ENCODE measurements at places on chromosomes 1 and 21.

DNA sequence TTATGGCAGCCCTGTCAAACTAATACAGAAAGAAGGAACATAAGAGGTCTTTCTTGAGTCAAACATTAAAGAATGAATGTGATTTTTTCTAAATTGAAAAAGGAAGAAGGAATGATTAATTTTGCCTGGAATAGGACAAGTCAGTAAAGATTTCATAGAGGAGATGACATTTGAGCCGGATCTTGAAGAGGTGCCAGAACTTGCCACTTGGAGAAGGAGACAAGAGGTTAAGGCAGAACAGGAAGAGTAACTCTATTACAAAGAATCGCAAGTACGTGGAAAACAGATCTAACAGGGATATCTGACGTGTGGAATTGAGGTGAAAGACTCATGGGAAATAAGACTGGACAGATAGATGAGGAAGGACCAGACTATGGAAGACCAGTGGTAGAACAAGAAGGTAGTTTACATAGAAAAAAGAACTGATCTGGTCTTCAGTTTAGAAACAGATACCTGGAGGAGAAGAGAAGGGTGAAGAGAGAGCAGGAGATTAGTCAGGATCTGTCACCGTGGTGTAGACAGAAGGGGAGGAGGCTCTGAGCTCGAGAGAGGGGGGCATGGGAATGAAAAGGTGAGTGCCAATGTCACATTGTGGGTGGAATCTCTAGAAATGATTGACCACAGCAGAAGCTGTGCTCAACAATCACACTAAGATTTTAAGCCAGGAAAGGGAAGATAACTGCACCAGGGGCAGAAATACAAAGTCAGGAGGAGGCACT lies 32.5 kb downstream of the RHOU start:
- no peak for DNase-seq

- DNase-seq = no peak
These were observed 83.5 kb upstream of the ZNF281 start for GRCh38 chr1:200493344-200493743.

DNA sequence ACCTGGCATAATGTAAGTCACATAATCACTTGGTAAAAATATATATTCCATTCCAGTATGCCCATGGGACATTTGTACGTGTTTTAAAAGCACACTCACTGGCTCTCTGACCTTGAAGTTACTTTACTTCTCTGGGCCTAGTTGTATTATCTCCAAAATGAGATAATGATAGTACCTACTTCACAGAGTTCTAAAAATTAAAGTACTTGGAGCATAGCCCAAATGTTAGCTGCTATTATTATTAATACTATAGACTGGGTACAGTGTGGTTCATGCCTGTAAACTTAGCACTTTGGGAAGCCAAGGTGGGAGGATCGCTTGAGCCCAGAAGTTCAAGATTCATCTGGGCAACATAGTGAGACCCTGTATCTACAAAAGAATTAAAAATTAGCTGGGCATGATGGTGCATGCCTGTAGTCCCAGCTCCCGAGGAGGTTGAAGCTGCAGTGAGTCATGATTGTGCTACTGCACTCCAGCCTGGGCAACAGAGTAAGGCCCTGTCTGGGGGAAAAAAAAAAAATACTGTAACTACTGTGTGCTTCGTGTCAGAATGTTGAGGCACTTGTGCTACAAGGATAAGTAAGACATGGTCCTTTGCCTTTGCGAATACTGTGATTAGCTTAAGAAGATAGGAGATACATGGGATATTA lies 45.7 kb downstream of the TDRD5 start:
- no peak for DNase-seq

DNA sequence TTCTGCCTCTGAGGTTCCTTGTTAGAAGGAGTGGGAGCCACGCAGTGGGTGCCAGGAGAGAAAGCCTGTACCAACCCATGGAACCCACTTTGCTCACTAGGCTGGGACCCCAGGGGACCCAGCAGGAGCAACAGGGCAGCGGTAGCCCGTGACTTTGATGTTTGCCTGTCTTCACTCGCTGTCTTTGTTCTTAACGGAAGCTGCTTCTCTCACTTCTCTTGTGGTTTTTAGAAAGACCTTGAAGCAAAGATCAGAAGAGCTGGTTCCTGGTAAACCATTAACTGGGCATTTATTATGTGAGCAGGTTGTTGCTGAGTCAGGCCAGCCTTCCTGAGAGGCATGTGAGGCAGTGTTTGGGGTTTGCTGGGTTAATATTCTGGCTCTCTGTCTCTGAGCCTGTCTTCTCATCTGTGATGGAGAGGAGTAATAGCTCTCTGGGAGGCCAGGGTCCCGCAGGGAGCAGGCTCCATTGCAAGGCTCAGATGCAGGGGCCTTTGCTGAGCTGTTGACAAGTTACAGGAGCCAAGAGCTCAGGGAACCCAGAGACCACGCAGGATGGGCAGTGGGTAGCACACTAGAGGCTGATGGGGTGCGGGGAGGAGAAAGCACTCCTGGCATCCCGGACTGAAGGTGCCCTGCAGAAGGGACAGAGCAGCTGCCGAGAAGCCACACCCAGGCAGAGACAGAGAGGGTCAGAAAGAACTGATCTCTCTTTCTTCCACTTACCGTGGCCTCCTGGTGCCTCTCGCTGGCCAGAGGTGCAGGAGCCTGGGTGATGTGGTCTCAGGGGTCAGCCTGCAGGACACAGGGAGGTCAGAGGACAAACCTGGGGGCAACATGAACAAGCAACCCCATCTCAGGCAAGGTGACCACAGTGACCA lies 367.5 kb upstream of the C1orf174 start:
- DNase-seq = no peak

DNA sequence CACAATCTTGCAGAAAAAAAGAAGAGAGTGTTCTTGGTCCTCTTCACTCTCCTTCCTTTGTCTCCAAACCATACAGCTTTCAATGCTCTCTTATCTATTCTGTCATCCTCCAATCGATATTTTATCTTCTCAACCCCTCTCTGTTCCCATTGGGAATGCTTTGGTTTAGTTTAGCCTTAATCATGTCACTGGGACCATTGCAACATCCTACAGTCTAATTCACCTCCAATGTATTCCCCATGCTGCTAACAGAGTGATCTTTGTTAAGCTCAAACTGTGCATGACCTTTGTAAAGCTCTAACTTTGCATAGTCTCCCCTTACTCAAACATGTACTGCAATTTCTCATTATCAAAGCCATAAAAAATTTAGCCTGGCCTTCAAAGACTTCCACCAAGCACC lies 2.9 kb downstream of the MPL start:
- DNase-seq = no peak

GRCh38 chr1:26287033-26287711 lies 7.3 kb downstream of the SH3BGRL3 start:
- DNase-seq = peak; percentile 86

- peak; percentile 71 for DNase-seq
These were observed 21.8 kb downstream of the ATF3 start for GRCh38 chr1:212630158-212630900.

DNA sequence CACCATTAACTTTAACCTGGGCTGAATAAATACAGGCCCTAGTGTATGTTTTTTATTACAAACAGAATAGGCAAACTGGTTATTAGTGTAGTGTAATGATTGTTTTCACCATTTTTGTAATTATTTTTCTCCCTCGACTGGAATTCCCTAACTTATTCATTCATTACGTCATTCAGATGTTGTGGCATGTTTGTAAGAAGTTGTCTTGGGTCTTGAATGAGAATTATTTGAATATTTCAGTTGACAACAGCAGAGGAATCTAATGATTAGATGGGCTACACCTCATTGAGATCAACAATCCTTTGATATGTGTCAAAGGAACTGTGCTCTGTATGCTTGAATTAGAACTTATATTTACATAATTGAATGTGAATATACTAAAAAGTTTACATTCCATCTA lies 12.8 kb downstream of the XCL1 start:
- no peak for DNase-seq

GRCh38 chr1:107622966-107623365 lies 342.0 kb downstream of the VAV3 start:
- no peak for DNase-seq

DNA sequence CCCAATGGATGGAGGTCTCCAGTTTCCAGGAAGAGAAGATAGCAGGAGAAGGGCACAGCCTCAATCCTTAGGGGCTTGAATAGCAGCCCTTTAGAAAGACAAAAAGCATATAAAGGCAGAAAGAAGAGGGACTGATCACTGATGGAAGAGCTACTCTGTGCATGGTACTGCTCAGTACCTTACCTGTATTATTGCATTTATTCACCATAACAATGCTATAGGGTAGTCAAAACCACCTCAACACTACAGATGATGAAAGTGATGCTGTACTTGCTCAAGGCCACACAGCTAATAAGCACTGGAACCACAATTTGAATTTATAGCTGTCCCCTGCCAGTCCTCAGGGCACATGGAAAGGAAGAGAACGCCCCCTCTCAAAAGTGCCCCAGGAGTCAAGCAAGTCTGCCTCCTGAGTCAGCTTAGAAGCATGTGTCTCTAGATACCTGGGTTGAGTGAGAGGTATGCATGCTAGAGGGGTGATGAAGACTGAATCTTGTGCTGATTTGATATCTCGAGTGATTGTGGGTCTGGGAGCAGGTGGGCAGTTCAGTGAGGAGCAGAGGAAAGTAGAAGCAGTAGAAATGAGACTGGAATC lies 13.6 kb downstream of the DDAH1 start:
- no peak for DNase-seq

GRCh38 chr1:22969304-22969709 lies 3.4 kb downstream of the LACTBL1 start:
- DNase-seq = no peak

DNA sequence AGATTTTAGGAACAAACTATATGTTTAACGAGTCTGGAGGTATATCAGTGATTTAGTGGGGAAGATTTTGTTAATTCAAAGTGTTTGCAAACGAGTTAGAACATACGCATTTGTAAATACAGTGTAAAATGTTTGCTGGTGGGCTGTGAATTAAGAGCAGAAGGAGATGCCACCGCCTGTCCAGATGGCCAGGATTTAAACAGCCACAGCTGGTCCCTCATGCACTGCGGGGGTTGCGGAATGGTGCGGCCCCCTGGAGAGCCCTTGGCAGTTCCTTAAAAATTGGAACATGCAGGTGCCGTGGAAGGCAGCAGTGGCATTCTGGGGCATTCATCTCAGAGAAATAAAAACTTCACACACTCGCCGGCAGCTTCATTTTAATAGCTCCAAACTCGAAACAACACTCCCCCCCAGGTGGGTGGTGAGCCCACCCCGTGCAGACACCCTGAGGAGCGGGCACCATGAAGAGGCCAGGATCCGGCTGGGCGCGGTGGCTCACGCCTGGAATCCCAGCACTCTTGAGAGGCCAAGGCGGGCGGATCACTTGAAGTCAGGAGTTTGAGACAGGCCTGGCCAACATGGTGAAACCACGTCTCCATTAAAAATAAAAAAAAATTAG lies 3.5 kb upstream of the C1orf159 start:
- no peak for DNase-seq

DNA sequence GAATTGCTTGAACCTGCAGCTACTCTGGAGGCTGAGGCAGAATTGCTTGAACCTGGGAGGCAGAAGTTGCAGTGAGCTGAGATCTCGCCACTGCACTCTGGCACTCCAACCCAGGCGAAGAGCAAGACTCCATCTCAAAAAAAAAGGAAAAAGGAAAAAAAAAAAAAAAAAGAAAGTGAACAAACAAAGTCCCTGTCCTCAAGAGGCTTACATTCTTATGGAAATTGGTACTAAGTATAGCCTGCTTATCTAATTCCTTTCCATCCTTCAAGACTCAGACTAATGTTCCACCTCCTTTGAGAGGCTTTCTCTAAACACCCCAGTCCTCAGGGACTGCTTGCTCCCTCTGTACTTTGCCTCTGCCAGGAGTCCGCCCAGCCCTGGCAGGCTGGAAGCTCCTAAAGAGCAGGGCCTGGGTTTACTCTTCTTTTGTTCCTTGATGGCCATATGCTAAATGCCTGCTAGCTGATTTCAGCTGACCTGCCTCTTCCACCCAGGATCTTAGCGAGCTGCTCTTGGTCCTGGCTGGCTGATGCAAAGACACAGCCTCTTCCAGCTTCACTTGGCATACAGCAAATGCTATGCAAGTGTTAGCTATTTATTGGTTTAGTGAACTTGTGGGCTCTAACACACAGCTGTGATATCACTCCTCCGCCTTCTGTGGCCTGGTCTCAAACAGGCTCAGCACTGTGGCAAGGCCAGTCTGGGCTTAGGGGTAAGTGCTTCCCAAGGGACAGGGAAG lies 9.8 kb downstream of the SLC9A1 start:
- DNase-seq = no peak

DNA sequence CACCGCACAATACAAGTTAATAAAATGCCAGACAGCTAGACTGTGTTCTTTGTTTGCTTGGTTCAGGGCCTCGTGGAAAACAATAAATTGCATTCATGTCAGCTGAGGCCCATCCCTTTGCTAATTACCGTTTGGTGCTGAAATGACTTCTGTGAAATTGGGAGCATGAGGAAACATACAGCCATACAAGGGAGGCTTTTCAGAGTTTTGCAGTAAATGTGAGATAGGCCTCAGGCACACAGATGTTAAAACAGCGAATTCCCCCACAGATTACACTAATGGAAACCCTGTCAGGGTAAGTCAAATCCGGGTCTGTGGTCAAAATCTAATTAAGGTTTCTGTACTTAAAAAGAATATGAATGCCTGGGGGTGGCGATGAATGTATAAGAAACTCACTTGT lies 173.5 kb upstream of the LMO4 start:
- no peak for DNase-seq

- DNase-seq = no peak
These were observed 120.3 kb downstream of the PTPRU start for GRCh38 chr1:29356663-29357062.

DNA sequence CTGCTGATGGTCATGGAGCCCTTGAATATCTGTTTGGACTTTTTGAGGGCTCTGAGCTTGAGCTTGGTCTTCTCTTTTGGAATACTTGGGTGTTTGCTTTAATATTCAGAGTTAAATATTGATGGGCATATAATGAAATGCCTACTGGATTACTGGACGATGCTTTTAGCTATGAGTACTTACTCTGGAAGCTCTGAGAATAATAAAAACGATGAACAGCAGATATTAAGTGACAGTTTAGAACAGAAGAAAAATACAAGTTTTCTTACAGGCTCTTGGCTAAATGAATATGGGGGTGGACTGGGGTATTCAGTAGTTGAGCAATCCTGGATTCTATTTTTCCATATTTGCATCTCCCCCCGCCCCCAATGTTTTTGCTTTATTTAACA lies 20.7 kb downstream of the GALNT2 start:
- DNase-seq = no peak

GRCh38 chr1:228094432-228095016 lies 8.6 kb downstream of the C1orf35 start:
- DNase-seq = peak; percentile 1

- DNase-seq = no peak
These were observed 22.8 kb downstream of the C2CD2 start for GRCh38 chr21:41931041-41931451.

All from CD4-positive, alpha-beta T cell treated with Interleukin-17A for 4 hours (primary cell).